ENCODE measurements at places on chromosomes 4 and X. TPM values are rescaled to one million over a fixed set of nuclear protein-coding genes. Genes with fewer than 3 reads are reported as not detected.

The RENBP gene
- total RNA-seq = 10.6 TPM

The RADX gene
- total RNA-seq = 1.8 TPM

The FRYL gene
- total RNA-seq = 29.8 TPM

- no peak for DNase-seq
These were observed 61.7 kb downstream of the CRLF2 start for GRCh38 chrX:1150569-1151347.

DNA sequence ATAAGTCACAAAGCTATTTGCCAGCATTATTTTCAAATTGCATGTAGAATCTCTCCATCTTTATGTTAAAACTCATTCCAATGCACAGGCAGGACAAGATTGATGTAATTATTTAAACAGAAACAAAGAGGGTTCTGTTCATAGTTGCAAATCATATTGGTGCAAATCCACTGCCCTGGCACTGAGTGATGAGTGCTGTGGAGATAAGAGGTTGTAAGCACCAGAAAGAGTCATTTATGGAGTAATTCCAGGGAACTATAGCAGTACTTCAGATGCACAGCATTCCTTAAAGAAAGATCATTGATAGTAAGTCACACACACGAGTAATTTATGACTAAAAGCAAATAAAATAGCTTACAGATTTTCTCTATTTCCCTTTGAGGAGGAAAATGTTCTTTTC is 337.7 kb upstream of the CTSO start:
- DNase-seq = no peak

DNA sequence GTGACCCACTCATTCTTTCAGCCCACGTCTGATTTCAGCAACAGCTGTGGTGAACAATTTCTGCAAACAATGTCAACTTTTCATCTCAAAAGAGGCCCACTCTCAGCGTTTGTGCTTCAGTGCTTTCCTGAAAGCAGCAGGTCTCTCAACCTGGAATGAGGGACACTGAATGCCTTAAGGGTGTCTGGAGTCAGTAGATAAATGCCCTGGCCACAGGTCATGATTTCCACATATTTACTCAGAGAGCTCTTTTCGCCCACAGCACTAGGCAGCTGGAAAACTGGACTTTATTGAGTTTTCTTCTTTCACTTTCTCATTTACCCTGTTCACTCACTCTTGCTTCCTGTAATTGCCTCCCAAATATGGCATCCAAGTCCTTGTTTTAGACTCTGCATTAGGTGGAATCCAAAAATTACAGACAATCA is 52.8 kb downstream of the NPFFR2 start:
- no peak for DNase-seq

Data from right atrium auricular region (tissue), 2 donors.